ENCODE measurements at places on chromosomes 3 and 15.

GRCh38 chr3:160398820-160399124, 253 bp downstream of the IFT80 start:
- DNase-seq: no peak

- DNase-seq: no peak
Observed at GRCh38 chr3:12479919-12480427, 4.3 kb upstream of the TSEN2 start.

- no peak for DNase-seq
Observed at GRCh38 chr3:150423761-150424160, 15.7 kb downstream of the TSC22D2 start.

DNA sequence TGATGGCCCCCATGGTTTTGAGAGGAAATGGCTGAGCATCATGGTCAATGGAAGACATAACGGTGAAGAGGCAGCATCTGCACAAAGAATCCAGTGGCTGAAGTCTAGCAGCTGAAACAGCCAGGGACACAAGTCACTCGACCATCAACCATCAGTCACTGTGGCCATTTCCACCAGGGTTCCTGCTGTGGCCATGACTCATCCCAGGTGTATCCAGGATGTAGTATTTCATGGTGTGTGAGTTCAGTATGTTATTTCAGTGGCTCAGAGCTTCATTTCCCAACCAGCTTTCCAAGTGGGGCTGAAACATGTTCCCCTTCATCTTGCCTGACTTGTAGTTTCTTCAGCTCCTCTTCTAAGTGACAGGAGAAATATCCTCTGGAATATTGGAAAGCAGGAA, 47.8 kb upstream of the WNT5A start:
- DNase-seq: no peak

- DNase-seq: no peak
Observed at GRCh38 chr3:141556034-141556433, 69.2 kb downstream of the RASA2 start.

DNA sequence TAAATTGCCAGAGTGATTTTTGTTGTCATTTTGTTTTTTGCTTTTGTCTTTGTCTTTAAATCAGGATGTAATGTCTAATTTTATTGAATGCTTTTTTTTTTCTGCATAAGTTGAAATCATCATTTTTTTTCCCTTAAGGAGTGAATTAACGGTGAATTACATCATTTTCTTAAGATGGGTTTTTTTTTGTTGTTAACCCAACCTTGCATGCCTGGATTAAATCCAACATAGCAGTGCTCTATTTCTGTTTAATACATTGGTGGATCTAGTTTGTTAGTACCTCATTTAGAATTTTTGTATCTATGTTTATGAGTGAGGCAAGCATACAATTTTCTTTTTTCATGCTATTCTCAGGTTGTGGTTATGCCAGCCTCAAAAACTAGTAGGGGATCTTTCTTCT, 186.4 kb upstream of the TMC3 start:
- no peak for DNase-seq

DNA sequence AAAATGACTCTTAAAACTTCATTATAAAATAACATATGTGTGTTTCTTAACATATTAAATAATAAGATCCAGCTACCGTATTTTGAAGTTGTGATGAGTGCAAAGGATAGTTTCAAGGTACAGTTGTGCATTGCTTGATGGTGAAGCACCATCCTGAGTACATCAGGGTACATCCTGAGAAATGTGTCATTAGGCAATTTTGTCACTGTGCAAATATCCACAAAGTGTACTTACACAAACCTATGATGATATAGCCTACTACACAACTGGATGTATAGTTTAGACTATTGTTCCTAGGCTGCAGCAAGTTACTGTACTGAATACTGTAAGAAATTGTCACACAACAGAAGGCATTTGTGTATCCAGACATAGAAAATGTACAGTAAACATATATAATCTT, 20.8 kb upstream of the TM4SF1 start:
- no peak for DNase-seq

DNA sequence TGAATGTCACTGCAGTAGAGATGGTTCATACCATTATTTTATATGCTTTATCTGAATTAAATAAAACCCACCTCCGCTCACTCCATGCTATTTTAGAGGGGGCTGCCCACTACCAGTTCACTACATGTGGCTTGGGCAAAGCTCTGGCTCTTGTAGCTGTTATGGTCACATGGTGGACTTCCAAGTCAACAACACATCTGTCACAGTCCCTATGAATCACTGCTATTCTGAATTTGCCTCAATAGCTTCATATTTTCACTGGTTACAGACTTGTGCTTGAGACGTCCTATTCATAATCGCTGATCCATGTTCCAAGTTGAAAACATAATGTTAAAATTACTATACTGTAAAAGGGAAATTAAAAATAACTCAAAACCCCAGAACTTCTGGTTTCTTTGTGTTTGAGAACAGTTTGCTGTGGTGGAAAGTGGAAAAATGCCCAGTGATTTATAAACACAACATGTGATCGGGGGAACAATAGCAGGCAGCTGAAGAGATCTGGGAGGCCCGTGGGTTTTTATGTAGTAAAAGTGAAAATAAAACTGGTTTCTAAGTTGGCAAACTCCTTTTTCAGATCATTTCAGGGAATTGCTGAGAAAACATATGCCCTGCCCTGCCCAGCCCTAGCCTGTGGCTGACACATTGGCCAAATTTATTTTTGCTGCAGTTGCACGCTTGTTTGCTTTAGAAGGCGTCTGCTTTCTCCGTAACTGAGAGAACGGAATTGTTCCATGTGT, 128.8 kb upstream of the PRR23C start:
- DNase-seq: no peak

DNA sequence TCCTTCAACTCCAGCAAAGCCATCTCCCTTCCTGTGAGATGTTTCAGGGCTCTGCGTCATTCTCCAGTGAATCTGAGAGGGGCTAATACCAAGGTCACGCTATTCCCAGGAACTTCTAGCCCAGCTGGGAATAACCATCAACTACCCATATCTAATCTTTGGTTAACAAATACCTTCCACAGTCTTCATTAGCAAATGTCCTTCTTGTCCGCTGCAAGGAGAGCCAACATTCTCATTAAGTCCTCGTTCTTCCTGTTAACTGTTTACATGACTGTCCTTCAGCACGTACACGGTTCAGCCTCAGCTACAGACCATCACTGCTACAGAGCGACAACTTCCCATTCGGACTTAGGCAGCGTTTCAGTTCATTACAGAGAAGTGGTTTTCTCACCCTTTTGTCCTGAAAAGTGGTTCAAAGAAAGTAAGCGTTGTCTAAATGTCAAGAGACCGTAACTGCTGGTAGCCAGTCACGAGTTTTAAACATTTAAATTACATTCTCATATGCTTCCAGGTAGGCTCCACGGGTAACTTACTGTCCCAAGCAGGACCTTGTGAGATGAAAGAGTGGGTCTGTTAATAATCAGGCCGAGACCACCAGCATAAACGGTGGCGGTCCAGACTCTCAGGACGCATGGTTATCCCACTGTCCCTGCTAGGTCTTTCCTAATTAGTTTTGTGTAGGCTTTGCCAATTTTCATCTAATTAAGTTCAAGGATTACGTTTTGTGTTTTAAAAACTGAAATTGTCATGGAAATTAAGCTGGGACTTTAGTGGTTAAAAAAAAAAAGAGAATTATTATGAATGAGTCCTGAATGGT, 63.8 kb downstream of the CHSY1 start:
- DNase-seq: no peak

- DNase-seq: no peak
Observed at GRCh38 chr3:181691901-181692300, 19.8 kb upstream of the SOX2 start.

GRCh38 chr15:70753101-70753829, 10.1 kb downstream of the UACA start:
- no peak for DNase-seq

- no peak for DNase-seq
Observed at GRCh38 chr3:191176038-191176785, 22.8 kb upstream of the OSTN start.

GRCh38 chr3:65303431-65303830, 615.6 kb upstream of the ADAMTS9 start:
- DNase-seq: no peak

DNA sequence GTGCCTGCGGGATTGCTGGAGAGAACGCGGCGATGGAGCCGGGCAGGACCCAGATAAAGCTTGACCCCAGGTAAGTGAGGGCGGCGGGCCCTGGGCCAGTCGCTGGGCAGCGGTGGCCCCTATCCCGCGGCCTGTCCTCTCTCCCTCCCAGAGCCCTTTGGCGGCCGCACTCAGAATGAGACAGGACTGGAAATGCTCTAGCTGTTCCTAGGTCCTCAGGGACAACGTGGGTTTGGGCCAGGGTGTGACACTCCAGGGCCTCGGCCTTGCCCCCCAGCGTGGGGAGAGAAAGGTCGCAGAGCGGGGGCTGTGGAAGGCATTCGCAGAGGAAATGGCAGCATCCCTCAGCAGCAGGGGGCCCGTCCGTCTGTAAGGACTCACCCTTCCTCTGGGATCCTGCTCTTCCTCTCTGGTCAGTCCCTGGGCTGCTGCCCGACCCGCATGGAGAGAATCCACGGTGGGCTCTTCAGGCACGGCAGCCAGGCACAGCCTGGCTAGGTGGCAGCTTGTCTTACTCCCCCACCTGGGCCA, 412 bp downstream of the SLC51A start:
- no peak for DNase-seq

GRCh38 chr3:188568736-188569135, 414.8 kb downstream of the LPP start:
- no peak for DNase-seq

GRCh38 chr3:126416943-126417342, 22.2 kb downstream of the CFAP100 start:
- DNase-seq: no peak

DNA sequence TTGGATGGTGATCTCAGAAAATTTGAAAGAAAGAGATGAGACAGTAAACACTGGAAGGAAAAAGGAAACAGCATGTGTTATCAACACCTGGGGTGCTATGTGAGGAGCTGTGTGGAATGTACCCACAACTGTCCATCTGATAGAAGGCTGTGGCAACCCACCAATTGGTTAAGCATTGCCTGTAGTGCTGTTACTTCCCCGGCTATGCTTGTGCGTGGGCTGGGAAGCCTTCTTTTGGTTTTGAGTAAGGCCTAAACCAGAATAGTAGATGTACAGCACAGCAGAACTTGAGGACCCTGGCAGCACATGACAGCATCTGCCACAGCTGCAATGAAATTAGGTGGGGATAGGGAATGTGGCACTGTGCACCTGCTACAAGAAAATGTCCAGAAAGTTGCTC, 184.5 kb downstream of the FHIT start:
- no peak for DNase-seq

- peak; percentile 16 for DNase-seq
Observed at GRCh38 chr15:96340598-96341512, 10.4 kb downstream of the NR2F2 start.

GRCh38 chr15:66046751-66047150, 177.5 kb downstream of the RAB11A start:
- no peak for DNase-seq

DNA sequence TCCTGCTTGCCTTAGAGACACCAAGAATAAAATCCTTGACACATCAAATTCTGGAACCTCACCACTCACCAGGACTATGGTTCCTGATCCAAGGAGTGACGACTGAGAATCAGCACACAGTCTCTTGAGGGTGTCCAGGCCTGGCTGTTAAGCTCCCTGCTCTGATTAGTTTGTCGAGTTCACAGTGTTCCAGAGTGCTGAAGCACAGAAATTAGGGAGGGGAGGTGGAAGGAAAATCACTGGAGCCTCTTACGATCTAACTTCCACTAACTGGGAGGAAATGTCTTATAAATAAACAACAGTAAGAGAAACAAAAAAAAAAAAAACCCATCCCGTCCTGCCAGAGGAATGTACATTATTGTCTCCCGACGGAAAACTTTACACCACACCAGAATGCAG, 330.2 kb downstream of the TIGIT start:
- no peak for DNase-seq

GRCh38 chr15:60751985-60752952, 273.3 kb upstream of the ICE2 start:
- no peak for DNase-seq

DNA sequence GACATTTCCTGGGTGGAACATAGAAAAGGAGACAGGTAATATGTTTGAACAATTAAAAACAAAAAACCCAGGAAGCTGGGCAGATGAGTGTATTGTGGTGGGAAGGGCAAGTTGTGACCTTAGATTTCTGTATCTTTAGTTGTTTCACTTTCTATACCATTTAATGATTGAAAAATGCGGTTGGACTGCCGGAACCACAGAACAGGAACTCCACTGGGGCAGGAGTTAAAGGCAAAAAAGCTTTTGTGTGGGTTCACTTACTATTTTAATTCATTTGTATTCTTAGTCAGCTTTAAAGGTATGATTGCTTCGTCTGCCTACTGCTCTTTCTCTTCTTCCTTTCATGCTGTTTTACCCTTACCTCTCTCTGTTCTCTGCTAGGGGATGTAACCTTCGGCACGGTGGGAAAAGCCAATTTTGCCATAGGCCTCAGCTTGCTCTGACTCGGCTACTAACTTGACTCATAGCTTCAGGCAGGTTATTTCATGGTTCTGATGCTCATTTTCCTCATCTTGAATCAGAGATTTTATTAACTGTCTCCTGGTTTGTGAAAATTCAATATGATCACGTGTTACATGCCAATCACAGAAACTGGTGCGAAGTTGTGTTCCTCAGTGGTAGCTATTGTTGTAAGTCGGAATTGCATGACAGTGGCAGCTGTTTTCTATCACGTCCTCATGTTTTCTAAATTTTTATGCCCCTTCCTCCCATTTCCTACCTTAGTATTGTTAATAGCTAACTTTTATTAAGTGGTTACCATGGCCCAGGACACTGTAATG, 1.6 kb upstream of the MCTP2 start:
- DNase-seq: peak; percentile 88

DNA sequence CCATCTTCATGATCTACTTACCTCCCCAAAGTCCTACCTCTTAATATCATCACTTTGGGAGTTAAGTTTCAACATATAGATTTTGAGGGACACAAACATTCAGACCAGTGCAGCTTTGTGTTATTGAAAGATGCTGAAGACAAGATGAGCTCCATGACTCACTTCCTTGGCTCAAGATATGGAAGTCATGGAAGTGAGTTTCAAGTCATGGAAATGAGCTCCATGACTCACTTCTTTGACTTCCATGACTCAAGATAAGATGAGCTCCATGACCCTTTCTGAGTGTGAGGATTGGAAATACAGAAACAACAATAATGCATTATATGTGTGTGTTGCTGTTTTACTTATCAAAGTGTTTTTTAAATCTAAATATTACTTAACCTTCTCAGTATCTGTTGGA, 170.2 kb upstream of the TPRG1 start:
- no peak for DNase-seq

GRCh38 chr15:43889042-43889441, 62.2 kb downstream of the WDR76 start:
- DNase-seq: no peak

DNA sequence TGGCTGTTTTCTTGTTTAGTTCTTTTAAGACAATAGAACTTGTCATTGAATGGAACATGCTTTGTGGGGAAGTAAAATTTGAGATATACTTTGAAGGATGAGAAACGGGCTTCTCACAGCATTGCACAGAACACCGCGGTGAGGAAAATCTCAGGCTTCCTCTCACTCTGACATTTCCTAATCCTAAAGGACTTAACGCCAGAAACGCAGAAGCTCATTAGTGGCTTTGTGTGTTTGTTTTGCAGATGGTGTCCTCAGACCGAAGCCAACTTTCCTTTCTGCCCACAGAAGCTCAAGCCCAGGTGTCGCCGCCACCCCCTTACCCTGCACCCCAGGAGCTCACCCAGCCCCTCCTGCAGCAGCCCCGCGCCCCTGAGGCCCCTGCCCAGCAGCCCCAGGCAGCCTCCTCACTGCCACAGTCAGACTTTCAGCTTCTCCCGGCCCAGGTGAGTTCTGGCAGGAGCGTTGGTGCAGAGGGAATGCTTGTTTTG, 78.9 kb upstream of the BLM start:
- no peak for DNase-seq

GRCh38 chr3:15330031-15330596, 2.3 kb downstream of the SH3BP5 start:
- DNase-seq: no peak
